Nasal cavity respiratory epithelium epithelial cell of viscerocranial mucosa (primary cell): ENCODE measurements at places on chromosomes 1 and 21. TPM values are rescaled to one million over a fixed set of nuclear protein-coding genes. Genes with fewer than 3 reads are reported as not detected.

NTRK1 gene
- total RNA-seq, result under 0.01 TPM in 1 of 2 replicates, not detected in the other

ZFP69B gene
- 4.4 and 5.2 TPM in 2 replicates for total RNA-seq

C2CD4D gene
- total RNA-seq, result 0.07 TPM in 1 of 2 replicates, not detected in the other

KCTD3 gene
- 30.8 and 49.0 TPM in 2 replicates for total RNA-seq

HORMAD1 gene
- 0.50 and 3.8 TPM in 2 replicates for total RNA-seq

PLEKHG5 gene
- 42.9 and 44.1 TPM in 2 replicates for total RNA-seq

TAL1 gene
- under 0.01 TPM in 1 of 2 replicates, not detected in the other for total RNA-seq

OR2M3 gene
- not detected in 2 replicates for total RNA-seq

S100A7A gene
- total RNA-seq, result under 0.01 TPM in 1 of 2 replicates, not detected in the other

OR2L8 gene
- not detected in 2 replicates for total RNA-seq

CFHR2 gene
- not detected in 2 replicates for total RNA-seq

FCN3 gene
- 0.21 TPM in 1 of 2 replicates, not detected in the other for total RNA-seq

PTBP2 gene
- 7.9 and 16.9 TPM in 2 replicates for total RNA-seq

OVAAL gene
- not detected in 2 replicates for total RNA-seq

RGS1 gene
- total RNA-seq, result not detected in 2 replicates

OR6N1 gene
- total RNA-seq, result not detected in 2 replicates

TTC22 gene
- total RNA-seq, result 6.8 and 27.6 TPM in 2 replicates

SPATA21 gene
- total RNA-seq, result not detected in 2 replicates

ZNF593OS gene
- not detected in 2 replicates for total RNA-seq

PADI6 gene
- not detected in 2 replicates for total RNA-seq

PLD5 gene
- 0.07 and 1.0 TPM in 2 replicates for total RNA-seq

TAS1R1 gene
- total RNA-seq, result not detected in 2 replicates

S100A7 gene
- total RNA-seq, result 0.64 and 2.1 TPM in 2 replicates

MROH9 gene
- not detected in 2 replicates for total RNA-seq

MRAP gene
- not detected in 2 replicates for total RNA-seq

FCGR2B gene
- total RNA-seq, result not detected in 2 replicates

SLC1A7 gene
- not detected in 2 replicates for total RNA-seq

RAB42 gene
- total RNA-seq, result under 0.01 and 0.21 TPM in 2 replicates
